ENCODE measurements at places on chromosomes 16 and 17.

- H3K27ac ChIP-seq = no peak overlapping the region
- no peaks in the 10 kb centered on the region for H3K27me3 ChIP-seq
- no peak for DNase-seq
- no peaks in the 10 kb centered on the region for H3K4me1 ChIP-seq
- H3K36me3 ChIP-seq = no peaks in the 10 kb centered on the region
These were observed 213.1 kb downstream of the FOXL1 start for GRCh38 chr16:86791287-86792035.

GRCh38 chr17:73594025-73594424 is 50.2 kb downstream of the SDK2 start:
- peaks cover 67% of the 10 kb centered on the region for H3K4me1 ChIP-seq
- no peak for DNase-seq
- H3K27me3 ChIP-seq = no peaks in the 10 kb centered on the region
- no peak overlapping the region for H3K27ac ChIP-seq
- no peaks in the 10 kb centered on the region for H3K36me3 ChIP-seq

DNA sequence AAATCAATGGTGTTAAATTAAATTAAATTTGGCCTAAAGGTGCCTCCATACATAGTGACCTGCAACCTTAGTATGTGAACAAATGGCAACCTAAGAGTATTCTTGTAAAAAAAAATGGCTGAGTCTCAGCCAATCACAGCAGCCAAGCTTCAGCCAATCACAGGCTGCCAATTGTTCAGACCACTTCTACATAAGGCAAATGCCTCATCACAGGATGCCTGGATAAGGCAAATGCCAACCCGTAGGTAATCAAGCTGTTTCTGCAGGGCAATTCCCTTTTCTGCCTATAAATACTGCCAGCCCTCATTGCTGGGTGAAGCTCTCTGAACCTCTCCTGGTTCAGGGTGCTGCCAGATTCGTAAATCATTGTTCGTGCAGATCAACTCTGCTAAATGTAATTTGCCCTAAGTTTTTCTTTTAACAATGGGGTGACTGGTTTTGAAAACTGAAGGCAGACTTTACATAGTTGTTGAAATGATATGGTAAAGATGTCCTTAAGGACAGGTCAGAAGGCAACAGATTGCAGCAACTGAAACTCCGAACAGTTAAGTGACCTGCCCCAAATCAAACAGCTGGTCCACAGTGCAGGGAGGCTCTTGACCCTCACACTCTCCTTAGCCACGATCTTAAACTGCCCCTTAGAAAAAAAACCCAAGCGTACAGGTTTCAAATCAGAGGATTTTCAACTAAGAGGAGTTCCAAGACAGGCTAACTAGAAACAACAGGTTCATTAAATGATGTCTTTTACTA is 50.3 kb downstream of the N4BP1 start:
- H3K4me3 ChIP-seq = no peak overlapping the region
- H3K27me3 ChIP-seq = no peaks in the 10 kb centered on the region
- H3K4me1 ChIP-seq = peaks cover 47% of the 10 kb centered on the region
- H3K36me3 ChIP-seq = peaks cover 15% of the 10 kb centered on the region
- no peak overlapping the region for H3K27ac ChIP-seq
- no peak for DNase-seq

DNA sequence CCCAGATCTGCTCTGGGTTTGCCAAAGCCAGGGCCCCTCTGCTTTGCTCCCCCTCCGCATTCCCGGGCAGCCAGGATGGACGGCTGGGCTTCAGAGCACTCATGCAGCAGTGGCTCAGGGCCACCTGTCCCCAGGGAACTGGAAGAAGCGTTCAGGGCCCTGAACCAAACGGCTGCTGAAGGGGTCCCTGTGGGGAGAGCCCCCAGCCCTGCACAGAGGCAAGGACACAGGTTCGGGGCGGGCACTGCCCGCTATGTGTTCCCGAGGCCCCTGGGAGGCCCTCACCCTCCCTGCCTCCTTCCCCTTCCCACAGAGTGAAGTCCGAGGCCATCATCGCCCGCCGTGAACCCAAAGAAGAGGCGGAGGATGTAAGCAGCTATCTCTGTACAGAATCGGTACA is 10.4 kb downstream of the NME3 start:
- H3K4me1 ChIP-seq = peaks cover 10% of the 10 kb centered on the region
- H3K4me3 ChIP-seq = no peak overlapping the region
- H3K27ac ChIP-seq = no peak overlapping the region

DNA sequence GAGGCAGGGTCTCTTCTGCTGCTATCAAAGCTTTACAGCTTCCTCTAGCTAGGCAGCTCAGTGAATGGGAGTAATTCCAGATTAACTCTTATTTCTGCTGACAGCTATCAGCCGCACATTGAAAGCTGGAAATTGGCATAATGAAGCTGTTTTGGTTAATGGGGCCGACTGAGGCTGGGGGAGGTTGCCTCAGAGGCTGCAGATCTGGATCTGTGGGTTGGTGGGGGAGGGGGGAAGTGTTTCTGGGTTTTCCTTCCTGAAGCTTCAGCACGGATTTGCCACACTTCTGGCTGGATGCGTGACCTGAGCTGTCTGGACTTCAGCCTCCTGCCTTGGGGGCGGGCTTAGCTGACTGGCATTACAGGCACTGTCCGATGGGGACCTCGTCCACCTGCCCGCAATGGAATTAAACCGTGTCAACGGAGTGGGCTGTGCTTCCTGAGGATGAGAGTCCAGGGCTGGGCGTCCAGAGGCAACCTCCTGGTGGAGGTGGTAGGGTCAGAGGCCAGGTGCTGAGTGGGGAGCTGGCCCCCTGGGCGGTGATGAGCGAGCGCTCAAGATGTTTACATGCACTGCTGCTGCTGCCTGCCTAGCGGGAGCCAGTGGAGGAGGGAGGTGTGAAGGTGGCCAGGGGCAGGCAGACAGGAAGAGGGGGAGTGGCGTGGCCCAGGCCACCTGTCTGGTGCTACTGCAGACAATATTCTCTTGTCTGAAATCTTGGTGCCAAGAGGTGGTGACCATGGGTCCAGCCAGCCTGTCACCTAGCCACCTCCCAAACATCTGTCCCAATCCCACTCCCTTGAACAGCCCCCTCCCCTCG is 6.7 kb upstream of the ABCC3 start:
- DNase-seq = no peak
- no peaks in the 10 kb centered on the region for H3K4me1 ChIP-seq
- no peak overlapping the region for H3K27ac ChIP-seq

DNA sequence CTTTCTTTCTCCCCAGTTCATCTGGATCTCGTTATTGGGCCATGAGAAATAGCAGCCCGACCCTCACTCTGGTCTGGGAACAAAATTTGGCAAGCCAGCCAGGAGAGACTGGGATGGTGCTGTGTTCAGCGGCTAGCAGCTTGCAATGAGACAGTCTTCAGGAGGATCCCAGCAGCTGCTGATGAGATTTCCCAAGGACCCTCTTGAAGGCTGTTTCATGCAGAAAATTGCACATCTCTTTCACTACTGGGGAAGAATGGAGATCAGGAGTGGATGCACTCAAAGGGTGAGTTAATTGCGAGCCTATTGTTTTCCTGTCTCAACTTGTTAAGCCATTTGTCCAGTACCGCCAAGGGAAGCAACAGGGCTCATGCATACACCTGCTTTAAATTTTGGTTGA is 5.5 kb upstream of the COIL start:
- H3K4me3 ChIP-seq = no peak overlapping the region
- no peaks in the 10 kb centered on the region for H3K27me3 ChIP-seq
- no peak overlapping the region for H3K27ac ChIP-seq
- H3K4me1 ChIP-seq = no peaks in the 10 kb centered on the region
